ENCODE measurements at places on chromosomes 7 and 10.

DNA sequence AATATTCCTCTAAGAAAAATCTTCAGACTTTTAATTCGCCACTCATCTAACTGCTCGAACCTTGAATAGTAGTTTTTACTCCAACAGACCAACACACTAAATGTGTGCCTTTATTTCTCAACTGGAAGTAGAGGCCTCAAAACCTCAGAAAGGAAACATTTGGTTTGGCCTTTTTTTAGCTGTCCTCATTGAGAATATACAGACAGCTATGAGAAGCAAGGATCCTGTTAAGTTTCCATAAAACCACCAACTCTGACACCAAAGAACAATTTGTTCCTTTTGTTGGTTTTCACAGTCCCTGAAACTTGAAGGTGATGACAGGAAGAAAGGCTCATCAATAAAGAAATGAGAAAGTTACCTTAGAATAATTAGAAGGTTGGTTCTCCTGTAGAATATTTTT lies 199.2 kb upstream of the MEOX2 start:
- no peak for DNase-seq

GRCh38 chr7:149261316-149261828 lies 624 bp upstream of the ZNF783 start:
- no peak for DNase-seq

GRCh38 chr10:43121444-43121843 lies 16.8 kb upstream of the CSGALNACT2 start:
- DNase-seq = peak; percentile 47

- DNase-seq = no peak
These were observed 301.4 kb downstream of the AHR start for GRCh38 chr7:17599733-17600339.

GRCh38 chr10:70551971-70552422 lies 50.5 kb downstream of the PRF1 start:
- DNase-seq = no peak

- DNase-seq = no peak
These were observed 10.5 kb downstream of the POLR1F start for GRCh38 chr7:19698331-19698730.

- DNase-seq = no peak
These were observed 365.7 kb upstream of the SEMA3C start for GRCh38 chr7:81284576-81284975.

DNA sequence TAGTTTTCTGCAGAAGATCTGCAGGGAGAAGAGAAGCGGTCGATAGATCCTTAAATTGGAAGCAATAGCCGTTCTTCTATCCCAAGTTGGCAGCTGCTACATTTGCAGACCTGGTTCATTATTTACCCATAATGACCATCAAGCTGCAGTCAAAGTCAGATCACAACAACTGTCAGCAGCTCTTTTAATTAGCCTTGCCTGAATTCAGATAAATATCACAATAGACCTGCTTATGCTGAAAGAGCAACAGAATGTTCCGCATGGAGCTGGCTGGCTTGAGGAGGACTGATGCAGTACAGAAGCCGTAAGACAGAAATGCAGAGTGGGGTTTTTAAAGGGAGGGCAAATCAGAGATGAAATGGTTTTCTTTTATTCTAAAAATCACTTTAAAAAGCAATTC lies 109.4 kb downstream of the HIBADH start:
- DNase-seq = no peak

DNA sequence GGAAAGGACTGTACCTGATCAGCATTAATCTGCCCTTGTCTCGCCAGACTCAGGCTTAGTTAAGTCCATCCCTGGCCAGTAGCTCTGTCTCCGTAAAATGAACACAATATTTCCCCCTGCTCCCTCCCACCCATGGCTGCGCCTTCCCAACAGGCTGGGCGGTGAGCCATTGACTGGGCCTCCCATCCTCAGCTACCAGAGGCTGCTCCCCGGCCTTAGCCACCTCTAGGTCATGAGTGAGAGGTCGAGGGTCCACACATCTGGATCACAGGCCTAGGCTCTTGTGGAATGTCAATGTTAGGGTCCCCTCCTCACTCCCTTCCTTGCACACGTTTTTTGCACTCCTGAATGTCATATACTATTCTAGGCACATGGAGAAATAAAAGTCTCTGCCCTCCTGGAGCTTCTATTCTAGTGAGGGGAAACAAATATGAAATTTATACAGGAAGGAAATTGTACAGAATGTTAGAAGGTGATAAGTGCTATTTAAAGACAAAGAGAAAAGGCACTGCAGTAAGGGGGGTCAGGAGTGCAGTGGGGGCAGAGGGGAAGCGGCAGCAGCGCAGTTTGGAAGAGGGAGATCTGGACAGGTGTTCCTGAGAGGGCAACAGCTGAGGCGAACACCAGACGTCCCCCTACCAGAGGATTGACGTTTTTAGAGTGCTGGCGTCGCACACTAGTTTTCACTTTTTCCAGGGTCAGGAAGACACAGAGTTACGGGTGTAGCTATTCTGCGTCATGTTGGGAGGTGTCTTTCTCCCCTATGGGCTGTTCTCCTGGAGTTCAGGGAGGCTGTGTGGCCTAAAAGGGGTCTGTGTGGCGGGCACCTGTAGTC lies 17.2 kb upstream of the EIF5AL1 start:
- DNase-seq = no peak

- DNase-seq = no peak
These were observed 25.5 kb upstream of the EZH2 start for GRCh38 chr7:148909568-148909967.

DNA sequence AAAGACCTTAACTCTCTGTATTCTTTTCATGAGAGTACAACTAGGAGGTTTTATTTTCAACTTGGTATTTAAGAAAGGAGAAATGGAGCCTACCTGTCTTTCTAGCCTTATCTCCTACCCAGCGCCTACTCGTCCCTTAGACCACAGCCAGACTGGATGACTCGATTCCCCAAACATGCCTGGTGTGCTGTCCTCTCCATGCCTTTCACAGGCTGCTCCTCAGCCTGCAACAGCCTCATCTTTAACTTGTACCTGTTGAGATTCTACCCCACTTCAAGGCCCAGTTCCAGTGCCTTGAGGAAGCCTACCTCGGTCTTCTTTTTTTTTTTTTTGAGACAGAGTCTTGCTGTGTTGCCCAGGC lies 29.4 kb downstream of the CPA1 start:
- no peak for DNase-seq

- DNase-seq = no peak
These were observed 22.8 kb upstream of the OSBPL3 start for GRCh38 chr7:25002786-25003185.

DNA sequence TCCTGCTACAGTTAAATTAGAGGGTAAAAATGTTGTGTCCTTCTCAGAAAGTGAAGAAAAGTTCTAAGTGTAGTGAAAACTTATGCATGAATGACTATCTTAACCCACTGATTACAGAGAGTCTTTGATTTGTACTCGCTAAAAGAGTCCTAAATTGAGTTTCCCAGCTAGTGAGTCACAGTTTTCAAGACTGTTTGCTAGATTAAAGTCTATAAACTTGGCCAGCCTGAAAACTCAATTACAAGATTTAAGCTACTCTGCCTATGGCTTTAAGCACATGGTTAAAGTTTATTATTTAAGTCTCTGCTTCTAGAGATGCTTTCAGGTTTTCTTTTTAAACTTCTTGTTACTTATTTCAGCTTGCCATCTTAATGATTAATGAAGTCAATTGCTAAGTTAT lies 44.4 kb downstream of the MRPS24 start:
- no peak for DNase-seq

DNA sequence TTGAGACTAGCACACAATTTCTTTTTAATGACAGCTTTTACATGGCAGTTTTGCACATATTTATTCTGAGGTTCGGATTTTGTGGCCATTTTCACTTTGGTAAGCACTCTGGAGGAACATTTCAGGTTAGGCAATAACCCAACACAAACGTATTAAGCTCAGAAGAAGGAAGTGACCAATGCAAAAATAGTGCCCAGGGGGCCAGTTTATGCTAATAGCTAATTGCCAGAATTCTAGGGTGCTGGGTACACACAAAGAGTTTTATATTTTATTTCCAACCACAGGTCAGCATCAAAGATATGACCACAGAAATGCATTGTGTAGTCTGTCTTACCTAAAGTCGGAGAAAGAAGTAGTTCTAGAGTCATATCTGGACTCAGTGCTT lies 8.4 kb upstream of the AGR2 start:
- no peak for DNase-seq

- DNase-seq = no peak
These were observed 365.6 kb downstream of the ANKRD7 start for GRCh38 chr7:118590107-118590506.

- no peak for DNase-seq
These were observed 19.4 kb downstream of the SHTN1 start for GRCh38 chr10:116985611-116986010.

DNA sequence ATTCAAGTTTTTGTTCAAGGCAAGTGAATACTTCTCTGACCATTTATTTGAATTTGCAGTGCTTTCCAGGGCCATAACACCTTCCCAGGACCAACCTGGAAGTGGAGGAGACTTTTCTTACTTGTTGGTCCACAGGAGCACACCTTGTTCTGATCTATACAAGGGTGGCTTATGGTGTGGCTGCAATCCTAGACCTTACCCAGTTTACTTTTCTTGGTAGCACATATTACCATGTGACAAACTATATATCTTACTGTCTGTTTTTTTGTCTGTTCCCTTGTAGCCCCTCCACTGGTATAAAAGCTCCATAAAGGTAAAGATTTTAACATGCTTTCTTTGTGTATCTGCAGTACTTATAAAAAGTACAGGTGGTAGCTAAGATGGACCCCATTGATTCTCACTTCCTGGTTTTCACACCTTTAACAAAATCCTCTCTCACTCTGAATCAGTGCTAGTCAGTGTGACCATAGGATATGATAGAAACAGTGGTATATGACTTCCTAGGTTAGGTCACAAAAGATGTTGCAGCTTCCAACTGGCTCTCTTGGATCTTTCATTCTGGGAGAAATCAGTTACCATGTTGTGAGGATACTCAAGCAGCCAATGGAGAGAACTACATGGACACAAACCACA lies 5.6 kb upstream of the ASB4 start:
- DNase-seq = no peak

GRCh38 chr7:76409537-76409936 lies at the start of gene SSC4D:
Gene SSC4D (minus strand): TSS chr7:76409697. CDS start chr7:76404439, 5,258 bp downstream.
- no peak for DNase-seq

DNA sequence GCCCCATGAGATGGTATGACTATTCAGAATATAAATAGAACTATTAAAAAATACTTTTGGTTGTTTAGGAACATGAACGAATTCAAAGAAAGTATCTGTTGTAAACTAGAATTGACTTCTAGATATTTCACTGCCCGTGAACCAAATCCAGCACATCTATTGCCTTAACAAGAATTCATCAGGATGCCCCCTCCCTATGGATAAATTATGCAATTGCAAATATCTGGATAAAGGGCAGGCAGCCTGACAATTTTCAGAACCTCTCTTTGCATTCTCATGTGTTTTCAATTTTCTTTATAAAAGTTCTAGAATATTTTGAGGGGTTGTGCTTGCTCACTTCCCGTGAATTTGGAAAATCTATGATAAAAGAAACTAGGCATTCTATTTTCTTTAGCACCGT lies 822.1 kb upstream of the SORCS1 start:
- DNase-seq = no peak

DNA sequence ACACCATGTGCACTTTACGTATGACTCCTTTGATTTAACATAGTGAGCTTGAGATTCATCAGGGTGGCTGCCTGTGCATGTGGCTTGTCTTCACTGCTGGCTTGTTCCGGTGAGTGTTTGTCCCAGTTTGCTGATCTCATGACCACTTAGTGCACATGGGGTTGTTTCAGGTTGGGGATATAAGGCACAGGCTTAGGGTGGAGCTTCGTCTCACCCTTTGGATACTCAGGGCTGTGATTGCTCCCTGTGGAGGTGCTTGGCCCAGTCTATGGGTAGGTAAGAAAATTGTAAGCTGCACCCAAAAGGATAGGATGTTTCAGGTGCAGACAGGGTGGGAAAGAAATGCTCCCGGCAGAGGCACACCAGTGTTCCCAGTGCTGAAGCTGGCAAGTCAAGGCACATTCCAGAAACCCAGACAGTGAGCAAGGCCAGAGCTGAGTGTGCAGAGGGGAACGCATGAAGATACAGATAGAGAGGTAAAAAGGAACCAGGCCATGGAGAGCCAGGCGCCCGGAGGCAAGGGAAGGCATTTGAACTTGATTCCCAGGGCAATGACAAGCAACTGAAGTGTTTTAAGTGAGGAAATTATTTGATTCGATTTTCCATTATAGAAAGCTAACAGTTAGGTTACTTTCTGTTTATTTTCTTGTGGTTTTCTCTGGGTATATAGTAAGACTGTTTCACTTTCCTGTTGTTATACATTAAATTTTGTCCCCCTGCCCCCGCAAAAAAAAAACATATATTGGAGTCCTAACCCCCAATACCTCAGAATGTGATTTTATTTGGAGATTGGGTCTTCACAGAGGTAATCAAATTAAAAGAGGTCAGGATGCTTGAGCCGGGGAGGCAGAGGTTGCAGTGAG lies 289.8 kb upstream of the KLF6 start:
- DNase-seq = no peak

DNA sequence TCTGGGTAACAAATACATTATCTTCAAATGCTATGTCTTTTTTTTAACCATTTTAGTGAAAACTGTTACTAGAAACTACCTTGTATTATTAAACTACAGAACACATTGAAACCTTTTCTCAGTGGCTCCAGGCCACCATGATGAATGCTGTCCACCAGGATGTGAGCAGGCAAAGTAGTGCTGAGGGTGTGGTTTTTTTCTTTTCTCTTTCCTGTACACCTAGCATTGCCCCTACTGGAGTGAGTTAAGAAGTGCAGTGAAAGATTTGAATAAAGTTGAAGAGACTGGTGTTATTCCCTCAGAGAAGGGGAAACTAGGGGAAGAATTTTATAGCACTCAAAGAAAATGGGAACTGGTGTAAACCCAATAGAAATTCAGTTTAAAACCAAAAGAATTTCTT lies 120.0 kb upstream of the SAMD8 start:
- no peak for DNase-seq

GRCh38 chr7:132243463-132243862 lies 332.8 kb downstream of the PLXNA4 start:
- DNase-seq = no peak

- DNase-seq = no peak
These were observed 22.8 kb downstream of the FAM107B start for GRCh38 chr10:14751921-14752320.

DNA sequence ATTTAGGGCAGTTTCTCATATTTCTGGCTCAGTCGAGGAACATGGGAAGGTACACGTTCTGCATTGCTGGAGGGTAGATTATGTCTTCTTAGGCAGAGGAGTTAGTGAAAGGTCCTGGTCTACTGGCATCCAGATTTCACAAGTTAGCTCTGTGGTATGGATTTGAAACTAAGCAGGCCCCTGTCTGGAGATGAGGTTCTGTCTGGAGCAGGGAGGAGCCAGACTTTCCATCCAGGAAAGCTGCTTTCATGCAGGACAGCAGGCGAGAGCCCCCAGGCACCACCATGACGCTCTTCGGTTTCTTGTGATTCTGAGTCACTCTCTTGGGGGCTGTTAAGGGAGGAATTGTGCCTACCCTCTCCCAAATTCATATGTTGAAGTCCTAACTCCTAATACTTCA lies 184.3 kb downstream of the KIAA1217 start:
- DNase-seq = no peak

DNA sequence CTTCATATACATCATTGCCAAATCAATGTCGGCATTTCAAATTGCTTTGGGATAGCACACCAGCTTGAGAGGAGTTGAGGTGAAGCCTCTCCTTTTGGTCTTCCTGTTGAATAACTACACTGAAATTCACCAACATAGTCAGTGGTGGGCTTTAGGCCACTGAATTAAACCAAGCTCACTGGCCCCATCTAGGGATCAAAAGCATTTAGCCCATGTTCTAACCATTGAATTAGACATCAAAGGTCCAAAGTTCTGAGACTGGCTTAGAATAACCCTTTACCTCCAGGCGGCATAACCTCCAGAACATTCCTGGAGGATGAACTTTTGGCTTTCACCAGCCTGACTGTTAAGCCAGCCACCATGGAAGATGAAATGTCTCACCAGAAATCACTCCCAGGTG lies 54.6 kb downstream of the BPGM start:
- DNase-seq = peak; percentile 5
